ENCODE measurements at places on chromosomes 1 and 21.
A peak's percentile ranks its signal among the peaks of the same experiment; 100 is the strongest.

DNA sequence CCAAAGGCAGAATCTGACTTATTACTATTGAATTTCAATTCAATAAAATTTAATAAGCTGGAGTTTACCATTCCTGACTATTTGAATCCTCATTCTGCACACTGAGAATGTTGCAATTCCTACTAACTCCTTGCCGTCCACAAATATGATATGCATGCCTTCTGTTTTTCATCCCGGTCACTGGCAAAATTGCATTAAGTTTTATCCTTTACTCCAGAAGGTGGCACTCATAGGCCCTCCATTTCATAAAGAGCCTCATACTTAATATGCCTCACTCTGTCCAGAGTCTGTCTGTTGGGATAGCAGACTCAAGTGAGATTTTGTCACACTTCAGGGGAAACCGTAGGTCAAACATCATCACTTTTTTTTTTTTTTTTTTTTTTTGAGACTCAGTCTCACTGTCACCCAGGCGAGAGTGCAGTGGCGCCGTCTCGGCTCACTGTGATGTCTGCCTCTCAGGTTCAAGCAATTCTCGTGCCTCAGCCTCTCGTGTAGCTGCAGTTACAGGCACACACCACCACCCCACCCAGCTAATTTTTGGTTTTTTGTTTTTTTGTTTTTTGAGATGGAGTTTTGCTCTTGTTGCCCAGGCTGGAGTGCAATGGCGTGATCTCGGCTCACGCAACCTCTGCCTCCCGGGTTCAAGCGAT, 27.3 kb downstream of the F11R start:
- DNase-seq = no peak

- no peak for DNase-seq
Observed at GRCh38 chr1:203058676-203058935, 27.2 kb downstream of the MYOG start.

GRCh38 chr1:90394247-90394646, 322.9 kb downstream of the BARHL2 start:
- DNase-seq = no peak

- DNase-seq = no peak
Observed at GRCh38 chr21:41943851-41944250, 10.0 kb downstream of the C2CD2 start.

DNA sequence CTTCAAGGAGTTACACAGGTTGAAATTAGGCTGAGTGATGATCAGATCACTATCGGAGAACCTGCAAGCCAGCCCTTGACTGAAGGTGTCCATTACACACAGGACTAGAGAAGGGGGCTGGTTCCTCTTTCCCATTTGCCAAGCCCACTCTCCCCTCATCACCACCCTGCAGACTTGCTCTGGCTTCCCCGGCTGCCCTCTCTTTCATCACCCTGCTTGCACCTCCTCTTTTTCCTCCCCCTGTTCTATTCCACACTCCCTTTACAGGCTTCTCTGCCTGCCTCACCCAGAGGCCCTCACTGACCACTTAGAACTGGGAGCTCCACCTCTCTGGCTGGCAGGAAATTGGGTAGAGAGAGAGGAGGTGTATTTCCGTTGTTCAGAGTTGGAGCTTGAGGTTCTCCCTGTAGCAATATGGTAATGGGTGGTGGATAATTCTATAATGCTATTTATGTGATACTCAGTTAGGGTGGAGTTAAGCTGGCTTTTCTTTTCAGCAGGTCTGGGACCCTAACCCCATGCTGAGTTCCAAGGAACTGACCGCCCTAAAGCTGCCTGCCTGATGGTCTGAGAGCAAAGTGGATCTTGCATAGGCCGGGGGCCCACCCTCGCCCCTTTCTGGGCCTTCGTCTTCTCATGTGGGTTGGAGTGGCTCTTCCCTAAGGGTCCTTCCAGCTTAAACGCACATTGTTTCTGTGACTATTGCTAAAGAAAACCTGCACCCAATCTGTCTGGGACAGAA, 111.8 kb upstream of the ADAR start:
- no peak for DNase-seq

DNA sequence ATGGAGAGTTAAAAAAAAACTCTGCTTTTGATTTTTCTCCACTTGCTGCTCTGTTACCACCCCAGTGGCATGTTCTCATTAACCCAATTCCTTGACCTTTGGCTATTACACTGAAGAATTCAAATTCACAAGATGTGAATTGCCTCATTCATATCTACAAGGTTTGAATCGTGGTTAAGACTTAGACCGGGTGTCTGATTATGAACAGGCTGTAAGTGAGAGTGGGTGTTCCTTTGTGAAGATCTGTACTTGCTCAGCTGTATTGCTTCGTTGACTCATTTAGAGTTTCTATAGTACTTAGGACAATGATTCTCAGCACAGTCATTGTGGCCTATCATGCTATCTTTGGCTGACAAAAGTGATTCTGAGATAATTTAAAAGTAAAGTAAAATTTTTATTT, 36.4 kb downstream of the DNM3 start:
- peak; percentile 79 for DNase-seq

DNA sequence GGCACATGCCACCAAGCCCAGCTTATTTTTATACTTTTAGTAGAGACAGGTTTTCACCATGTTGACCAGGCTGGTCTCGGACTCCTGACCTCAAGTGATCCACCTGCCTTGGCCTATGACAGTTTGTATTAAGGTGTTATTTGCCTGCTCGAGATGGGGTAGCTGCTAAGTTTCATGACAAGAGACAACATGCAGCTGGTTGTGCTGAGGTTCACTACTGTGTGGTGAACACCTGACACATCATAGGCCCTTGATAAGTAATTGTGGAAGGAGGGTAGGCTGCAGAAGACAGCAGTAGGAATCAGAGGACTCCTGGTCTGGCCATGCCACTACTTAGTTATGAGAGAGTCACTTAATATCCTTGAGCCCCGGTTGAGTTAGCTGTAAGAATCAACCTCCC, 46.2 kb downstream of the PLPP3 start:
- peak; percentile 4 for DNase-seq

- DNase-seq = no peak
Observed at GRCh38 chr1:193539731-193540459, 353.5 kb upstream of the B3GALT2 start.

DNA sequence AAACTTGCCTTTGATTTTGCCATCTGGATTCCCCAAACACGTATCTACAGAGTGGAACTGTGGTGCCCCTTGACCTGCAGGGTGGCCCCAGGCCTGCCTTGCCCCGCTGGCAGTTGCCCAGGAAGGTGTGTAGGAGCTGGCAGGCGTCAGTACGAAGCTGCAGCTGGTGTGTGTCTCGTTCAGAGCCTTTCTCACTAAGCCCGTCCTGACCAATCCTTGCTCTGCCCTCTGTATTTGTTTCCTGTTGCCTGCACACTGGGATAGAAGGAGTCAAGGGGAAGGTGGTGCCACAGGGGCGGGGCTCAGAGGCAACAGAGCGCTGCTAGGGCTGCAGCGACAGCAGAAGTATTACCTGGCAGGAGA, 5.2 kb upstream of the VSIG8 start:
- DNase-seq = peak; percentile 86

DNA sequence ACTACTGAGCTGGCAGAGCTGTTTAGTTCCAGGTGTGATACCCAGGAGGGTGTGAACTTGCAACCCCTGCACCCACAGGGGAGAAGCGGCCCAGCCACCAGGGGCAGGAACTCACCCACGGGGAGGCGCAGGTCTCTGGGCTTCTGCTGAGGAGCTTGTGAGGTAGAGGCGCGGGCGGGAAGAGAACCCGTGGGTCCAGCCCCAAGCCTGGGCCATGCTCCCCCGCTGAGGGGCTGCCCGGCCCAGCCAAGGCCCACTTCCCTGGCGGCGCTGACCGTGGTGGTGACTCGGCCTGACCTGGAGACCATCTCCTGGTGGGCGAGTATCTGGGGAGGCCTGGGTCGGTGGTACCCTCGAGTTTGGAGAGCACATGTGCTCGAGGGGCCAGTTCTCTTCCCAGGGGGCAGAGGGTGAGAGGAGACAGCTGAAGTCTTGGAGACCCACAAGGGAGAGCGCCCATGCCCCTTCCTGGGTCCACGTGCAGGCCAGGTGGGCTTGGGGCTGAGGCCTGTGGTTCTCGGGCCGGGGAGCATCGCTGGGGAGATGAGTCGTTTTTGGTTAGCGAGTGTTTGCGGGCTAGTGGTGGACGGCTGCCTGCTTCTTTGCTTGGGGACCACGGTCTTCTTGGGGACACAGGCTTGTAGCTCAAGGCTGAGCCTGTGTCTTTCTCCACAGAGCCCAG, 28.4 kb upstream of the EDN2 start:
- DNase-seq = no peak

GRCh38 chr1:53400761-53401674, 58.2 kb upstream of the DMRTB1 start:
- DNase-seq = no peak

GRCh38 chr1:170823120-170823519, 112.2 kb upstream of the MROH9 start:
- DNase-seq = no peak

- DNase-seq = no peak
Observed at GRCh38 chr1:167681451-167682098, 40.2 kb upstream of the MPZL1 start.

GRCh38 chr1:45995298-45995697, 137.1 kb downstream of the PIK3R3 start:
- DNase-seq = no peak

DNA sequence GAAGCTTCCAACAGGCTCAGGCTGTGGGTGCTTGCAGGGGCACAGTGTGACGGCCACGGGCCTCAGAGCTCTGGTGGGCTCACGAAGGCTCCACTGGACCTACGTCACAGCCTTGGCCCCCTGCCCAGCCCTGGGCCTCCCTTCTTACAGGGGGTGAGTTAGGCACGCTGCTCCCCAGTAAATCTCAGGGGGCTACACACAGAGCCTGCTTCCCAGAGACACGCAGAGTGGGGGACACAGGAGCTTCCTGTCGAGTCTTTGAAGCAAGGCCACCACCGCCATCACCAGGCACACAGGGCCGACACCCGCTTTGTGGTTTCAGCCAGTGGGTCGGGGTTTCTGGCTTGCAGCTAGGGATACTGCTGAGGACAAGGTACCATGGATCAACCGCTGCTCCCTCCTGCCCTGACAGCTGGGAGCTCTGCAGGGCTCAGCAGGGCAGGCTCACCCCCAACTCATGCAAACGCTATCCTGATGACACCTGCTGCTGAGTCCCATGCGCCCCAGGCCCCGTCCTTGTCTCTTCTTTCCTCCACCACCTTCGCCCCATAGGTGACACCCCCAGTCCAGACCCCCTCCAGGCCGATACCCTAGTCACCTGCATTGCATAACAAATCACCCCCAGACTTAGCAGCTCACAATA, 5.5 kb upstream of the CFAP410 start:
- DNase-seq = no peak

GRCh38 chr1:244220410-244220809, 169.3 kb downstream of the ZBTB18 start:
- DNase-seq = no peak

DNA sequence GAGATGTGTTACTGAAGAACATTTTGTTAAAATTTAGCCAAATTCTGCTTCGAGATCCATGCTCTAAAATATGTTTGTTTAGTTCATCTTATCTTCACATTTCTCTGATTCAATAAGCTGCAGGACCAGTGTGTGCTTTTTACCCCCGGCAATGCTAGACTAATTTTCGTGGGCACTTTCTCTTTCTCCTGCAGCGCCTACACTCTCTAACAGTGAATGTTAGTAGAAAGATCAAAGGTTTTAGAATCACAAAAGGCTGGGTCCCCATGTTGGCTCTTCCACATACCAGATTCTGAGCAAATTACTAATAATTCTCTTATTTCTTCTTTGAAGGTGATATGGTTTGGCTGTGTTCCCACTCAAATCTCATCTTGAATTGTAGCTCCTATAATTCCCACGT, 8.5 kb downstream of the CHML start:
- DNase-seq = no peak

- DNase-seq = peak; percentile 91
Observed at GRCh38 chr1:115524236-115524635, 117.5 kb upstream of the VANGL1 start.

DNA sequence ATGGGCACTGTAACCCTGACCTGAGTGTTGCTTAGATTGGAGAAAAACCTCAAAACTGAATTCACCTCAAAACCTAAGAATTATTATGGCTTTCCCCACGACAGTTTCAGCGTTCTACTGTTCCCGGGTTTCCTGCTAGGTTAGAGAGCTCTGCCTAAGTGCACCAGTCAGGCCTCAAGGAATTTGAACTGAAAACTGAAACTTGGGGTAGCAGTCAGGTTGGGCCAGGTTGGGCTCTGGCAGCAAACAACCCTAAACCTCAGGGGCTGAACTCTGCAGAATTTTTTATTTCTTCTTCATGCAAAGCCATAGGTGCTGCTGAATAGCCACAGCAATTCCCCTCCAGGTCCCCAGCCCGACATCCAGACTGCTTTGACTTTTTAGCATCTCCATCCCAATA, 437.0 kb upstream of the PROX1 start:
- no peak for DNase-seq

DNA sequence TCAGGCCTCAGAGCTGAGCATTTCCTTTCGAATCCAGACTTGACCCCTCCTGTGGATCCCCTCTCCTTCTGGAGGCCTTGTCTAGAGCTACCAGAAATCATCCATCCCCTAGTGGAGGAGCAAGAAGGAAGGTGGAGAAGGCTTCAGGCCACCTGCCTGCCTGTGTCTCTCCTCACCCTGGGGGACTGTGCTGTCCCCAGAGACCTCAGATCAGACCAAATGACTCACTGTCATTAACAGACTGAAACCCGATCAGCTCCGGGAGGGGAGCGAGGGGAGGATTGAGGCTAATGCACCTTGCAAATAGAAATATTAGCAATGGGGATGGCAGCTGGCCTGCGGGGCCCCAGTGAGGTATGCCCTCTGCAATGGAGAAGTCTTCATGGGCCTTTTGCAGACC, 2.1 kb downstream of the MYBPH start:
- DNase-seq = no peak

DNA sequence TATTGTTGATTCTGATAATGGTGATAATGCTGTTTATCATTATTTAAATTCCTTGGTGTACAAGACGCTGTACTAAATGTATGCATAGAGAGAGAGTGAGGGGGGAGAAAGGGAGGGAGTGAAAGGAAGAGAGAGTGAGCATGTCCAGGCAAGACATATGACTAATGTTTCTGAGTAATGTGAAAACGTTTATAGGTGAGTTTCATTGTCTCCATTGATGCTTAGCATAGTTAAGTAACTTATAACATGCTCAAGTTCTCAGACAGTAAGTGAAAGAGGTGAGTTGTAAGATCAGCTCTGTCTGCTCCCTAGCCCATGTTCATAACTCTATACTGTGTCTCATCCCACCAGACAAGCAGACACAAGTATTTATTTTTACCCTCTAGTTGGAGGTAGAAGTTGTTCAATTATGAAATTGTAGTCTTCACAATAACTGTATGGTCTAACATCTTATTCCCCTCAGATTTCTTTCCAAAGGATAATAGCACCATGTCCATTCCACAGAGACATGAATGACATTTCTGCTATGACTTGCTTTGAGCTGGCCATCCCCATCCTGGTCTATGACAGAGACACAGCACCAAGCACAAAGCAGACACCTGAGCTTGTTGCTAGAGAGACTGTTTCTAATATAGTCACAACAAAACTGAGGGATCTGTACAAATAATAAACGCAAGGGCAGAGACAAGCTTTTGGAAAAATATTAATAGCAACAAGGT, 285.1 kb downstream of the CACNA1E start:
- DNase-seq = peak; percentile 99

Measured in bronchial epithelial cell (primary cell).